ENCODE measurements at places on chromosomes 5 and 9.

DNA sequence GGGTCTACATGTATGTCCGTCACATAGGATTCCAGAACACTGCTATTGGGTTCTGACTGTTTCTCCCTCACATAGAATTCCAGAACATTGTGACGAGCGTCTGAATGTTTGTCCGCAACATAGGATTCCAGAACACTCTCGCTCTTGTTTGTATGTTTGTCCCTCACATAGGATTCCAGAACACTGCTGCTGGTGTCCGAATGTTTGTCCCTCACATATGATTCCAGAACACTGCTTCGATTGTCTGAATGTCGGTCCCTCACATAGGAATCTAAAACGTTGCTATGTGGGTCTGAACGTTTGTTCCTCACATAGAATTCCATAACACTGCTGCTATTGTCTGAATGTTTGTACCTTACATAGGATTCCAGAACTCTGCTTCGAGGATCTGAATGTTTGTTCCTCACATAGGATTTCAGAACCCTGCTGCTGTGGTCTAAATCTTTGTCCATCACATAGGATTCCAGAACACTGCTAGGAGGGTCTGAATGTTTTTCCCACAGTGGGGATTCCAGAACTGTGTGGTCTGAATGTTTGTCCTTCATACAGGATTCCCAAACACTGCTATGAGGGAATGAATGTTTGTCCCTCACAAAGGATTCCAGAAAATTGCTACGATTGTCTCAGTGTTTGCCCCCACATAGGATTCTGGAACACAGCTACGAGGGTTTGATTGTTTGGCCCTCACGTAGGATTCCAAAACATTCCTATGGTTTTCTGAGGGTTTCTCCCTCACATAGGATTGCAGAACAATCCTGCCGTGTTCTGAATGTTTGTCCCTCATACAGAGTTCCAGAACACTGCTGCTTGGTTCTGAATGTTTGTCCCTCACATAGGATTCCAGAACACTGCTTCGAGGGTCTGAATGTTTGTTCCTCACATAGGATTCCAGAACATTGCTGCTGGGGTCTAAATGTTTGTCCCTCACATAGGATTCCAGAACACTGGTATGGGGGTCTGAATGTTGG lies 220.5 kb downstream of the FOXD4L6 start:
- DNase-seq = no peak

- no peak for DNase-seq
Observed at GRCh38 chr5:35783551-35783950, 73.1 kb upstream of the IL7R start.

DNA sequence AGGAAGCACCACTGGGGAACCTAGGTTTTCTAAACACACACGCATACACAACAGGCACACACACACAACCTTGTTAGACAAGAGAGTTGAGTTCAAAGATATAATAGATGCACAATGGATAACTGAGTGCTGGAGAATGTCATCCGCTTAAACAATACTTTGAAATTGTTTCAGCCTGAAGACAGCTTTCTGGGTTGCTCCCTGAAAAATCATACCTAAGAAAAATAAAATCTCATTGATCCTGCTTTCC lies 126.1 kb downstream of the TMEM161B start:
- DNase-seq = peak; percentile 16

GRCh38 chr5:1568201-1568979 lies 44.6 kb upstream of the LPCAT1 start:
- DNase-seq = peak; percentile 78

DNA sequence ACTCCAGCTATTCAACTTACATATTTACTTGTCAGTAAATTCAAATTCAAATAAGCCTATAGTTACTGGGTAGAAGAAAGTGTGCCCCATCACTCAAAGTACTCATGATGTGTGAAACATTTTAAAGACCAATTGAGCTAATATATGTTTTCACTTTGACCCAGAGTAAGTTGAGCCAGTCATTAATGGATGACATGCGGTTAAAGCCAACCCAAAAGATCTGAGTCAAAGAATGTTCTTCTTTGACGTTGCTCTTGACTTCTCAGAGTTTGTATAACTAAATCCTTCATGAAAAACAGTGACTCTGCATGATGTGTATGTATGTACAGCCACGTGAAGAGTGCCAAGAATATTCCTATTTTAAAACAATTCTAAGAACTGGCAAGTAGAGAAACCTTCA lies 237.4 kb downstream of the NR2F1-AS1 start:
- DNase-seq = no peak

DNA sequence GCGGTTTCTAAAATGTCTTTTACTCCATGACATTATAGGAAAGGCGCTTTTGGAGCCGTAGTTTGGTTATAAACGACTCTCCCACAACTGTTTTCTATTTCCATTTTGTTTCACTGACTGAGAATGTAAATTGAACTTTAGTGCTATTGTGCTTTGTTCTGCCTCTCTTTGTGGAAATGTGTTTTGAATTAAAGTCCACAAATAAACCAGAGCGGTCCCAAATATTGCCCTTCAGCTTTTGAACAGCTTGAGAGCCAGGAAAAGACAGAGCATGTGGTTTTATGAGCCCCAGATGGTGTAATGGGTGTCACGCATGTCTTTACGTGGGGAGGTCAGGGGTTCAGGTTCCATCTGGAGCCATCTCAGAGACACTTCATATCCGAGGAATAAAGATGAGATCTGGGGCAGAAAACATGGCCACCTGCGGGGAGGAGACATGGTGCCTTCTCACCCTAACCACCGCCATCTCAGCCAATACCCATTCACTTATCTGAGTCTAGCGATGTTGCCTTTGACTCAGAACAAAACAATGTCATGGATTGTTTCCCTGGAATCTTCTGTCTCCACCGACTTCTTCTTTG lies 42.5 kb upstream of the ROR2 start:
- peak; percentile 94 for DNase-seq

- no peak for DNase-seq
Observed at GRCh38 chr9:95666096-95666784, 149.5 kb upstream of the PTCH1 start.

DNA sequence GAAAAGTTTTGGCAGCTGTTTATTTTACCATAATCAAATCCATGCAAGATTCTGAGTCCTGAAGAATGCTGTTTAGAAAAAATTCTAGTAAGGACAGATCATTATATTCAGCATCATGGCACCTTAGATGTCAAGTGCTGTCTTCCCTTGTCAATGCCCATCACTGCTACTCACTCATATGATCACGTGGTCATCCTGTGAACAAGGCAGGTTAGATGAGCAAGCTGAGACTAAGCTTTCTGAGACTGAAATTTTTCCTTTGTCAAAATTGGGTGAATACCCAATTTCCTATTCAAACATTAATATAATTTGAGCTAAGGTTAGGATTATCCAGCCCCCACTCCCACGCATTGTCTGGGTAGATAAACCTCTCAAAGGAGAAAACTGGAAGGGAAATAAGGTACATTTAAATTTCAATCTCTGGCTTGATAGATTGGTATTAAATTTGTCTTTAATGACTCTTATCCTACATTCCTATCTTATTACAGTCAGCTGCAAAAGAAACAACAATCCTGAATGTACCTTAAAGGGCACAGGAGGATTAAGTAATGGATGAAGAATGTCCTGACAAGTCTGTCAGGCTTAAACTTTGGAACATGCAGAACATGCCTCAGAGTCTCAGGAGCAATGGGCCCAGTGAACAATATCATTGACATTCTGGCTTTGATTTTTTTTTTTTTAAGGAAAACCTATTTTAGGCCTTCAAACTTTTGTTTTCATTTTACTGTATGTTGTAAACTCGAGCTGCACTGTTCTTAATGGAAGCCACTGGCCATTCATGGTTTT lies 148.7 kb upstream of the RANBP3L start:
- peak; percentile 7 for DNase-seq

GRCh38 chr9:123583646-123584045 lies 227.6 kb downstream of the CRB2 start:
- DNase-seq = no peak

DNA sequence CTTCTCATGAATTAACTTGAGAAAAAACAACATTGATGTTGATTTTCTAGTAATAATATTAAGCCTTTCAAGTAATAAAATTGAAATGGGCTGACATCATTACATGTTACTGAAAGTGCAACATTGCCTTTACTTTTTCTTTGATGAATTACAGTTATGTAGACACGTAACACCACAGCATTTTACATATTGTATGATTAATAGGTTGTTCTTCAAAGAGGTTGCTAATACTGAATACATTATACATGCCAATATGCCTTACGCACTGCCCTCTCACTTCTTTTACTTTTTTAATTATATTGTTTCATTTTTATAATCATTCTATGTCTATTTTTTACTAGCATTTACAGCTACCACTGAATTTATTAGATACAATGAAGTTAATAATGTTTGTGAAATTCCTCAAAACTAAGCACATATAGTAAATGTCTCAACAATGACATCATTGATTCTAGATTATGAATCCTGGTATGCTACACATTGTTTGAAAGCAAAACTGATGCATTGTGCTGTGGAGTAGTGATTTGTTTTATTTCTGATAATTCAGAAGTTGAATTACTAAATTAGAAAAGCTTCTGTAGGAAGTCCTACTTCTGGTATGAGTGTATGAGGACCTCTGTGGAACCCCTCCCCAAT lies 464.4 kb upstream of the IZUMO3 start:
- no peak for DNase-seq

GRCh38 chr5:60024104-60024503 lies 130.6 kb upstream of the PDE4D start:
- no peak for DNase-seq

DNA sequence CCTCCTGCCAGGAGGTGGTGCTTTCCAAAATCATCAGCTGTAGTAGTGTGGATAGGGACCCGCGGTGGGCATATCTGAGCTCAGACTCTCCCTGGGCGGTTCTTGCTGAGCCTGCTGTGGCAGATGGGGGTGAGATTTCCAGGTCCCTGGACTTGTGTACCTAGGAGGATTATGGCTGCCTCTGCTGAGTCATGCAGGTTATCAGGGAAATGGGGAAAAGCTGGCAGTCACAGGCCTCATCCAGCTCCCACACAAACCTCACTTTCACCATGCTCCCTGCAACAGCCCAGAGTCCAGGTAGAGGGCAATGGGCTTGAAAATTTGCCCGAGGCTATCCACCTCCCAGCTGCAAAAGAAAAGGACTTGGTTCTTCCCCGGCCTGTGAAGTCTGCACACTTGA lies 23.4 kb upstream of the MAMDC2 start:
- DNase-seq = no peak

DNA sequence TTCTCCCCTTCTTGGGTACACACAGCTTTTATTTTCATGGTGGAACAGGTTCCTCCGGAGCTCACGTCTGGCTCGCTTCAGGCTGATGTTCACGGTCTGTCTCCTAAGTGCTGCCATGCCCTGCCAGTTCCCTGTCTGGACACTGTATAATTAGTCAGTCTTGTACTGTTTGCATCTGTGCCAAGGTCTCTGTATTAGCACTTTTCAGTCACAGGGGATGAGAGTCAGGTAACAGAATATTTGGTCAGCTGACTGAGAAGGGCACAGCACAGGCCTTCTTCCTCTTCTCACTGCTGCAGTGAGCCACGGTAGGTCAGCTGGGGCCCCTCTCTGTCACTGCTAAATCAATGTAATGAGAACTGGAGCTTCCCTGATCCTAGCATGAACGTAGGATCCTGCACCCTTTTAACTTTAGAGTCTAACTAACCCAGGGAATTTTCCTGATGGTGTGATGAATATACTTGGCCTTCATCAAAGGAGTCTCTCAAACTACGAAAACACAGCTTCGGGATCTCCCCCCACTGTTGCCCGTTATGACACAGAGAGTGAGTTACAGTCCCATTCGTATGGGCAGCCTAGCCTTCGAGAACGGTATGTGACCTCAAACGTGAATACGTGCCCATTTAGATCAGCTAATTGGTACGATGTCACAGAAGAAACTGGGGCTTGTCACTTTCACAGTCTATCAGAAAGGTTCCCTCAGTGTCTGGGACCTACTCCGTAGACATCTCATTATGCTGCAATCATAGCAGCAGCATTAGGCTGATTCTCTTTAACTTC lies 354.1 kb upstream of the RFX3 start:
- DNase-seq = no peak
